SK-N-MC (cell line): ENCODE measurements at places on chromosomes 3 and 15.
A peak's percentile ranks its signal among the peaks of the same experiment; 100 is the strongest.

- no peak for DNase-seq
Observed at GRCh38 chr15:67172172-67172571, 82.3 kb downstream of the AAGAB start.

DNA sequence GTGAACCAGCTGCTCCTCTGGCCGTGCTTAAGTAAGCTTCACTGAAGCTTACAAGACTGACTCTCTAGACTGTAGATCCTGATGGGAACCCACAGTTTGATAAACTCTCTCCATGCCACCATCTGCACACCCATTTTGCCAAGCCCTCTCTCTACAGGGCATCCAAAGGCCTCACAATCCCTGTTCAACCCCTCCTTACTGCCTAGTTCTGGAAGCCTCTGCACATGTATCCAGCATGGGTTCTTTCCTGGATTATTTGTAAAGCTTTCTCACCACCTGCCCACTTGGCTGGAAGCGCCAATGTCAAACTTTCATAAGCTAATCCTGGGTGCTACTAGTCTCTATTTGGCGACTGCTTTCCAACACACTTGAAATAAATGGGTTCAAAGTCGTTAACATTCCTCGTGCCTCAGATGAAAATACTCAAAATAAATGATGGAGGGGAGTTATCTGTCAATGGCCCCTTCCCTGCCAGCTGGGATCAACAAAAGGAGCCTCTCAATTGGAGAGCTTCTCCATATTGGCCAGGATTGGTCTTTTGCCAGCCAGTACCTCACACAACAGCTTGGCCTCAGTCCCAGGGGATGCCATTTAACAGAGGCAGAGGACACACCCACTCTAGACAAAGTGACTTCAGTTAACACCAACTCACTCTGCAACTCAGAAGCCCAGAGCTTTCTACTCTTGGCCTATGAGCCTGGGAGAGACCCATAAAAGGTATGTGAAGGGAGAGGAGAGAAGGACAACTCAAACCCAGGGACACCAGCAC is 48.1 kb downstream of the SH3BP5 start:
- no peak for DNase-seq

- no peak for DNase-seq
Observed at GRCh38 chr3:48945432-48945831, 26.8 kb downstream of the ARIH2 start.

- peak; percentile 53 for DNase-seq
Observed at GRCh38 chr3:183489455-183490210, 61.2 kb upstream of the MCF2L2 start.

DNA sequence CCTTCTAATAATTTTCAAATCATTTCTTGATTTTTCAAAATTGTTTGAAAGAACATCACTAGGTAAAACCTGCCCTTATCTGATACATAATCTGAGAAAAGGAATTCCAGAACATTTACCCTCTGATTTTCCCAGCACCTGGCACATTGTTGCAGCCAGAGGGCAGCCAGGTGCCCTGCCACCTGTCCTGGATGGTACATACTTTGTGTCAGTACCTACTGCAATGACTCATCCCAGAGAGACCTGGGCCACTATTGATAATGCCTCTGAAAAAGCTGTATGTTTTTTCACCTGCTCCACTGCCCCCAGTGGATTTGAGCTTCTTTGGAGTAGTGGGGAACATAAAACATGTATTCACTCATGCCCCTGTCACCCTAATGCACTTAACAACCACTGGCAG is 648.9 kb upstream of the GBE1 start:
- DNase-seq, result no peak

- no peak for DNase-seq
Observed at GRCh38 chr15:77864211-77865105, 213.1 kb downstream of the TBC1D2B start.

- no peak for DNase-seq
Observed at GRCh38 chr3:66386011-66386924, 114.6 kb downstream of the LRIG1 start.

DNA sequence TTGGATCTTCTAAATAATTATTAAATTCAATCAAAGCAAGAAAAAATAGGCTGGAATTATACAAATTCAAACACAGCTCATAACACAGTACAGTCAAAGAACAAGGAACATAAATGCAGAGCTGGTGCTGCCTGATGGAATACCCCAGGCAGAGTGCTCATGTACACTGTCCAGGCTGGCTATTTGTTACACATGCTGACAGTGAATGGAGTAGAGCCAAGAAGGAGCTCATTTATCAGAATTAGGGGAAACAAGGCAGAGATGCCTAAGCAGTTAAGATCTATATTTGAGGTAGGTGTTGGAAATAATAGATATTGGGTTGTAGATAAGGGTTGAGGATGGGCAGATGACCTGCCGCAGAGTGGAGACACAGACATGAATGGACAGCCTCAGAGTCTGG is 788.2 kb upstream of the ARPP21 start:
- DNase-seq, result no peak

DNA sequence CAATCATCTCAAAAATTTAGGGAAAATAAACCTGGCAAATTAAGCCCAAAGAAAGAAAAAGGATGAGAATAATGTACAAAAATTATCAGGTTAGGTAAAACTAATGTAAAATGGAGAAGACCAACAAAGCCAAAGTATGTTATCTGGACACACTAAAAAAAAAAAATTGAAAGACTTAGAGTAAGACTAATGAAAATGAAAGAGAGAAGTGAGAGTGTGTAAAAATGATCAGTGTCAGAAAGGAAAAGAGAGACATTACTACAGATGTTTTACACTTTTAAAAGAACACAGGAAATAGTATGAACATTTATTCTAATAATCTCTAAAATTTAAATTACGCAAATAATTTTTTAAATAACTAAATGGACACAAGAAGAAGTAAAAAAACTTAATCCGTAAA is 573.3 kb upstream of the NR2F2 start:
- no peak for DNase-seq
